ENCODE measurements at places on chromosomes 2 and 18.

GRCh38 chr2:197292619-197293018 lies 18.0 kb downstream of the ANKRD44 start:
- no peak for DNase-seq

GRCh38 chr18:8260827-8261226 lies 348.4 kb upstream of the RAB12 start:
- DNase-seq: no peak

- DNase-seq: no peak
These were observed 2.4 kb downstream of the RNPEPL1 start for GRCh38 chr2:240570531-240571313.

GRCh38 chr2:167471734-167472133 lies 583.5 kb downstream of the XIRP2 start:
- no peak for DNase-seq

- no peak for DNase-seq
These were observed 556.6 kb downstream of the BCL11A start for GRCh38 chr2:59996855-59997254.
